Calu3 (cell line): ENCODE measurements at places on chromosomes 6 and 20. TPM values are rescaled to one million over a fixed set of nuclear protein-coding genes. Genes with fewer than 3 reads are reported as not detected.

DNA sequence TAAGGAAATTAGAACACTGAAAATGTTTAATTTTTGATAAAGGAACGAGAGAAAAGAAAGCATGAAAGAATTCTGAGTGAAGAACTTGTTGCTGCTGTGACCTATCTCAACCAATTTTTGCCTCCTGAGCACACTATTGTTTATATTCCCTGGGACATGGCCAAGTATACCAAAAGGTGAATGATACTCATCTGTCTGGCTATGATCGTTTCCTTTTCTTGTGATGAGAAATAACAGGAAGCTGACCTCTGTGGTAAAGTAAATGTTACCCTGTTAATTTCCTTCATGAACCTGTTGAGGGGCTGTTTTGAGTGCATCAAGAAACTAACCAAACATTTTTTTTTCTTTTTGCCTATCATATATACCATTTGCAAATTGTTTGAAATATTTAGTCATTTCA lies 69.1 kb downstream of the FIG4 start:
- peak overlapping the region; percentile 27 for H3K27ac ChIP-seq
- no peaks in the 10 kb centered on the region for H3K27me3 ChIP-seq
- no peaks in the 10 kb centered on the region for H3K36me3 ChIP-seq

GRCh38 chr6:154751011-154751800 lies 18.0 kb downstream of the SCAF8 start:
- H3K27me3 ChIP-seq: no peaks in the 10 kb centered on the region
- no peaks in the 10 kb centered on the region for H3K36me3 ChIP-seq
- no peak for DNase-seq
- no peak overlapping the region for H3K27ac ChIP-seq

Gene PGC
- total RNA-seq: not detected in 2 replicates

DNA sequence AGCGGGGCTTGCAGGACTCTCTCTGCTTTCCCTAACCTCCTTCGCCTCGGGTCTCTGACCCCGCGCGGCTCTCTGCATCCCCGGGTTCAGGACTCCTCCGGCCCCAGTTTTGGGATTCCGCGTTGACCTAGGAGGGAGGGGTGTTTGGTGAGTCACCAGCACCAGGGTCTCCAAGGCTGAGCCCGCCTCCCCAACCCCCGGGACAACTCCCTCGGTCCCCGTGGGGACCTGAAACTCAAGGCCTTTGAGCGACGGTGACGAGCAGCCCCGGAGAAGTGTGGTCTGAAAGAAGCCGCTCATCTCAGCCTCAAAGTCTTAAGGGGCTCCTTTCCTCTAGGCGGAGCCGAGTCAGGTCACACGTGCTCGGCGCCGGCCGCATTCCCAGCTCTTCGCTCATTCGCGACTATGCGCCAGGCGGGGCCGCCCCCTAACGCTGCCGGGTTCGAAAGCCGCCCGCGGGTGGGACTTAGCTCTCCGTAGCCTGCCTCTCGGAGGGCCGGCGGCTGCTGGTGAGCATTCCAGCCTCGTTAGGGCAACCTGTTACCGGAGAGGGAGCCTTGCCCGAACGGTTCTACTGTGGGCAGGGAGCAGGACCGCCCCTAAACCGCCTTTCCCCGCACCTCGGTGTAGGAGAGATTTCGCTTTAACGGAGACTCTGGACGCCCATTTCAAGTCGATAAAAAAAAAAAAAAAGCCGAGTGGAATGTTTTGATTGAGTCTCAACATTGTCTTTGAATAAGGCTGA lies 3.0 kb upstream of the PRDM13 start:
- H3K4me3 ChIP-seq: peak overlapping the region; percentile 67
- DNase-seq: peak; percentile 38
- no peak overlapping the region for H3K27ac ChIP-seq
- no peaks in the 10 kb centered on the region for H3K4me1 ChIP-seq
- H3K36me3 ChIP-seq: no peaks in the 10 kb centered on the region

Gene DPPA5
- not detected in 2 replicates for total RNA-seq

Gene RAMACL
- total RNA-seq: 1.3 and 2.2 TPM in 2 replicates

GRCh38 chr6:170416959-170417606 lies 110.5 kb downstream of the FAM120B start:
- H3K27me3 ChIP-seq: peaks cover 35% of the 10 kb centered on the region
- H3K4me3 ChIP-seq: no peak overlapping the region
- DNase-seq: no peak
- no peak overlapping the region for H3K27ac ChIP-seq

Gene TAF8
- total RNA-seq: 32.6 and 34.0 TPM in 2 replicates

DNA sequence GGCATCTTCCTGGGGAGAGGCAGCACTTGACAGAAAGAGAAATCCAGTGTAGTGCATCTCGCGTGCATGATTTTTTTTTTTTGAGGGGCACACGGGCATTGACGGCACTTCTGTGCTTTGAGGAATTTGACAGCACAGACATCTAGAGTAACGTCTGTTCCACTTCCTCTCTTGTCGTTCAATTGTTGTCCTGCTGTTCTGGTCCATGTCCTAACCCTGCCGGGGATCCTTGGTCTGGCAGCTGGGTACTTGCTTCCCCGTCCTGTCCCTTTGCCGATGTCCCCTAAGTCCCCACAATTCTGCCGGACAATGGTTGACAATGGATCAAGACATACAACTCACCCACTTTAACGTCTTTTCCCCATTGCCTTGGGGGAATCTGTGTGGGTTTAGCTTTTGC lies 46.0 kb upstream of the NAA20 start:
- no peak overlapping the region for H3K27ac ChIP-seq
- no peaks in the 10 kb centered on the region for H3K4me1 ChIP-seq
- DNase-seq: no peak
- no peak overlapping the region for H3K4me3 ChIP-seq
- peaks cover 20% of the 10 kb centered on the region for H3K36me3 ChIP-seq

GRCh38 chr6:150142670-150143515 lies at the start of gene PPP1R14C:
Gene PPP1R14C (plus strand): TSS chr6:150143044. CDS start chr6:150143193, 149 bp downstream.
- H3K27me3 ChIP-seq: peaks cover 14% of the 10 kb centered on the region
- H3K36me3 ChIP-seq: peaks cover 19% of the 10 kb centered on the region
- H3K27ac ChIP-seq: no peak within 1 kb of the TSS
- peaks cover 20% of the 10 kb centered on the region for H3K4me1 ChIP-seq
- H3K4me3 ChIP-seq: peak within 1 kb of the TSS; percentile 69

DNA sequence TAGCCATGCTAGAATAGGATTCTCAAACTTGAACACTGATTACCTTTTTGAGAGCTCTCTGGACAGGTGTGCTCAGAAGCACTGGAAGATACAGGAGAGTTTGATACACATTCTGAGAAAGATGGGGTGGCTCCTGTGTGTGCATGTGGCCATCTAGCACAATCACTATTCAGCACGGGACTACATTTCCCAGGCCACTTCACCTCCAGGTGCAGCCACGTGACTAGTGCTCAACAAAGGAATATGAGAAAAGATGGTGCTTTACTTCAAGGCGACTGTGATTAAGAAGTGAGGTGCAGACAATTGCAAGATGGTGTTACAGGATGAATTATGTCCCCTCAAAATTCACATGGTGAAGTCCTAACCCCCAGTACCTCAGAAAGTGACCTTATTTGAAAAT lies 103.8 kb downstream of the BACH2 start:
- no peak overlapping the region for H3K4me3 ChIP-seq
- no peaks in the 10 kb centered on the region for H3K4me1 ChIP-seq
- H3K27ac ChIP-seq: no peak overlapping the region
- no peaks in the 10 kb centered on the region for H3K27me3 ChIP-seq
- DNase-seq: no peak
- H3K36me3 ChIP-seq: no peaks in the 10 kb centered on the region

Gene SIRPG
- total RNA-seq: not detected in 2 replicates

DNA sequence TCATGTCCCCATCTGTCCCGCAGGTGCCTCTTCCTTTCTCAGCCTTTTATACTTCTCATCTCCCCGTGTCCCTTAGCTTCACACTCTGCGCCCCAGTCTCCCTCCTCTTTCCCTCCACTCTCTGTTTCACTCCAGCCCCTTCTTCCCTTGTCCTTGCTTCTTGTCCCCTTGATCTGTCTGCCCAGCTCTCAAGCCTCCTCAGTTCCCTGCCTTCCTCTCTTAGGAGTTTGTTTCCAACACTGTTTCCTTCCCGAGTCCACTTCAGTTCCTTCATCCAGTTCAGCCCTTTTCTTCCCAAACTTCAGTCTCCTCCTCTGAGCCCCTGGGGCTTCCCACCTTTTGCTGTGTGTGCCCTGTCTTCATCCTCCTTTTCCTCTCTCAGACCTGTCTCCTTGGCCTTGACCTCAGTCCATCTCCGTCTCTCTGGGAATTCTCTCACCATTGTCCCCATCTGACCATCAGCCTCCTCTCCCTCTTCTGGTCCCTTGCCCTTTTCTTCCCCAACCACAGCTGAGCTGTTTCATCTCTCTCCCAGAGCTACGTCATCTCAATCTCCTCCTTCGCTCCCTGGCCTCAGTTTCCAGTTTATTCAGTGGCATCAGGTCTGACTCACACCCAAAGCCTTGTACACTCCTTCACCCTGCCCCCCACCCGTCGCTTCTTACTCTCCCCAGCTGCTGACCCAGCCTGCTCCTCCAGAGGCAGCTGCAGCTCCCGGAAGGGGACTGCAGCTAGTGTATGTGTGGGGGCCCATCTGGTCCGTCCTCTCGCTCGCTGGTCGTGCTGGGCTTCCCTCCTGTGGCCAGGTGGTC lies 2.7 kb upstream of the DDR1 start:
- no peak for DNase-seq
- peak overlapping the region; percentile 84 for H3K27ac ChIP-seq
- H3K27me3 ChIP-seq: peaks cover 16% of the 10 kb centered on the region
- peaks cover 68% of the 10 kb centered on the region for H3K4me1 ChIP-seq
- no peak overlapping the region for H3K4me3 ChIP-seq

DNA sequence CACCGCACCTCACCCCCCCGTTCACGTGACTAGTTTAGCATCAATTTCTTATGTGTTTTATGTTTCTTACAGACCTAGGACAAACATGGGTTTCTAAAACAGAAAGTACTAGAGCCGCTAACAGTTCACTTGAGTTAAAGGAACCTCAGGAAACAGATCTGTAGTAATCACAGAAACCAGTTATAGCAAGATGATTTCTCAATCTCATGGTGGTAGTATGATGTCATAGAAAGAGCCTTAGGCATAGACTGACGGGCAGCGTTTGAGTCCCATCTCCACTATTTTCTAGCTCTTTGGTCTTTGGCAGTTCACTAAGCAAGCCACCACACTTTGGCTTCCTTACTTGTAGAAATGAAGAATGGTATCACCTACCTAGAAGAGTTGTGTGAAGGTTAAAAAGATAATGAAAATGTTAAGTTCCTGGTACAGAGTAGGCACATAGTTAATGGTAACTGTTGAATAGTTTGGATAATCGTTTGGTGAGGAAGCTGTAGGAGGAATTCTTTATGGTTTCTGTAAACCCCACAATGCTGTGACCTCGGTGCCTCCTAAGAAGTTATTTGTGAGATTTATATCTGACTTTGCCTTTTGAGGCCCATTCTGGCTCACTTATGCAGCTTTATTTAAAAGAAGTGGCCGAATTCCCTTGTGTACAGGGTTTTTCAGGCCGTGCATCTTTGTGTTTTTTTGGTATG lies 21.3 kb downstream of the CTNNBL1 start:
- no peaks in the 10 kb centered on the region for H3K27me3 ChIP-seq
- H3K27ac ChIP-seq: no peak overlapping the region
- no peaks in the 10 kb centered on the region for H3K36me3 ChIP-seq
- no peak for DNase-seq

- H3K27ac ChIP-seq: no peak overlapping the region
- peaks cover 8% of the 10 kb centered on the region for H3K4me1 ChIP-seq
- peaks cover 23% of the 10 kb centered on the region for H3K27me3 ChIP-seq
- DNase-seq: no peak
- no peak overlapping the region for H3K4me3 ChIP-seq
- H3K36me3 ChIP-seq: peaks cover 4% of the 10 kb centered on the region
Observed at GRCh38 chr6:36244641-36245280, 25.1 kb upstream of the PNPLA1 start.

DNA sequence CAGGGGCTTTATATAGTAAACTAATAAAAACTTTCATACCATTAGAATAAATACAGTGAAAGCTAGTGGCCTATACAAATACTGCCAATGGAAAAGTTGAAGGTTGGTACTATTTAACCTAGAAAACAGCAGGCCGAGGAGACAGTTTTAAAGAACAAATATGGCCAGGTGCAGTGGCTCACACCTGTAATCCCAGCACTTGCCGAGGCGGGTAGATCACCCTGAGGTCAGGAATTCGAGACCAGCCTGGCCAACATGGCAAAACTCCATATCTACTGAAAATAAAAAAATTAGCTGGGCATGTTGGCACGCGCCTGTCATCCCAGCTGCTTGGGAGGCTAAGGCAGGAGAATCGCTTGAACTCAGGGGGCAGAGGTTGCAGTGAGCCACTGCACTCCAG lies 24.8 kb downstream of the GLYATL3 start:
- no peak overlapping the region for H3K27ac ChIP-seq
- H3K4me3 ChIP-seq: no peak overlapping the region
- no peaks in the 10 kb centered on the region for H3K4me1 ChIP-seq
- no peaks in the 10 kb centered on the region for H3K36me3 ChIP-seq
- no peak for DNase-seq
- no peaks in the 10 kb centered on the region for H3K27me3 ChIP-seq

DNA sequence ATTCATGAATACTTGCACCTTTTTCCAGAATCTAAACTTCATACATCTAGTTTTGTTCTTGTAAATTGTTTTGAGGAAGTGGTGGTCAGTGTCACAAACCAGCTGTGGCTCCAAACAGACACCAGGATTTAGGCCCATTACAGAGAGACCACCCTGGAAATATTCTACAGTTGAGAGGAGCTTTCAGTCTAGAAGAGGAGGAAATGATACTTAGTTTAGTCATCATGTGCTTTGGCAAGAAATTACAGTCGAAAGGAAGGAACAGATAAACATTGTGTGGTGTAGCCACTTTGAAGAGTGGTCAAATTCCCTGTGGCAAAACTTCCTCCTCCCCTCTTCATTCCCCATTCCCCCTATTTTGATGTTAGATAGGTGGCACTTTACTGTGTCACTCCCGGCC lies 15.7 kb downstream of the DCBLD1 start:
- H3K27ac ChIP-seq: peak overlapping the region; percentile 89
- H3K27me3 ChIP-seq: no peaks in the 10 kb centered on the region
- H3K36me3 ChIP-seq: peaks cover 7% of the 10 kb centered on the region
- H3K4me3 ChIP-seq: peak overlapping the region; percentile 27
